ENCODE measurements at places on chromosomes 16 and 17.

DNA sequence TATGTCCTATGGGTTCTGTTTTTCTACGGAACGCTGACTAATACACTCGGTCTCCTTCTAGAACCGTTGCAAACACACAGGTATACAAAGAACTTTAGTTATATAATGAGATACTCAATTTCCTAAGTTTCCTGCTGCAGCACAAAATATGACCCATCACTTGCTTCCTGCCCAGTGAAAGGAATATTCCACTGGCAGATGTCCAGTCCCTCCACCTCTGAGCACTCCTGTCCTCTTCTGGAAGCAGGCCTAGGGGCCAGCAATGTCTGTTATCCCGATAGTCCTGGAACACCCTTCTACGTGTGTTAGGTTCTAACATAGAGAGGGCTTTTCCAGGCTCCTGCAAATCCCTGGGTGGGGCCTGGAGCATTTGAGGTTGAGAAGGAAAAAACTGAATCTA, 32.7 kb downstream of the ADAMTS18 start:
- DNase-seq, result no peak

GRCh38 chr17:61299517-61300513, 99.8 kb upstream of the TBX2 start:
- DNase-seq, result no peak

DNA sequence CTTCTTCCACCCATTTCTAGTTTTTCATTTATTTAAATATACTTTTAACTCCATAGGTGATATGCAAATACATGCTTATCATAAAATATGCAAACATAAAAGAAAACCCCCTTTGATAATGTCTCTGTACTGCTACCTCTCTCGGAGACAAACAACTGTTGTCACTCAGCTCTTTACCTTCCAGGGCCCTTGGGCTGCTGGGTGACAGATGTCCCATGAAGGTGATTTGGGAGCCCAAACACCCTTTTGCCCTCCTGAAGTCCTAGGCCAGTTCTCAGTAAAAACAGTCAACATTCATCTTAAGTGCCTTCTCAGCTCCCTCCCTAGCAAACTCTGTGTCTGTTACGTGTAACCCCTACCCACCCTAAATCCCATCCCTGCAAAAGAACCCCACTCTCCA, 37.5 kb downstream of the CHD9 start:
- no peak for DNase-seq

DNA sequence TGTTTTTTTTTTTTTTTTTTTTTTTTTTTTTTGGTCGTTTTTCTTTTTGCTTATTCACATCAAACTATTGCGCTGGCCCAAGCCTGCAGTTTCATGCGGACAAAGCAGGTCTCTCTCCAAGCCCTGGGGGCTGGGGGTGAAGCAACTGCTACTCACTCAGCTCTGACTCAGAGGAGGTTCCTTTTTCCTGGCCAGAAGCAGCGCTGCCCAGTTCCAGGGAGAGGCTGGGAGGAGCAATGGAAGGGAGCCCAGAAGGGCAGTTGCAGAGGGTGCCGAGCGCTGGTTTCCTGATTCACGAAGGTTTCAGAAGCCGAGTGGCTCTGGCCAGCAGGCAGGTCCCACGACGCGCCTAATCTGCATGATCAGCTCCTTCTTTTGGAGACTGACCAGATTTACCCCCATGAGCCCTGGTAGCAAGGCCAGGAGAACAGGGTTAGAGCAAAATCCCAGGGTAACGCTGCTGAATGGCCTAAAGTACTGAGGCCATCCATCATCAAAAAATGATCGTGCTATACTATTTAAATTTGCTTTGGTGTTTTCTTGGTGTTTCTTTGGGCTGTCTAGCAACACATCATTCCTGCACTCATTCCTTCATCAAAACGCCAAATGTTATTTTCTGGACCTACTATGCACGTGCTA, 144.7 kb upstream of the SOX9 start:
- DNase-seq, result no peak

GRCh38 chr17:343875-344752, 8.5 kb downstream of the RPH3AL start:
- no peak for DNase-seq

- DNase-seq, result no peak
These were observed 16.8 kb downstream of the NQO1 start for GRCh38 chr16:69709456-69710084.

DNA sequence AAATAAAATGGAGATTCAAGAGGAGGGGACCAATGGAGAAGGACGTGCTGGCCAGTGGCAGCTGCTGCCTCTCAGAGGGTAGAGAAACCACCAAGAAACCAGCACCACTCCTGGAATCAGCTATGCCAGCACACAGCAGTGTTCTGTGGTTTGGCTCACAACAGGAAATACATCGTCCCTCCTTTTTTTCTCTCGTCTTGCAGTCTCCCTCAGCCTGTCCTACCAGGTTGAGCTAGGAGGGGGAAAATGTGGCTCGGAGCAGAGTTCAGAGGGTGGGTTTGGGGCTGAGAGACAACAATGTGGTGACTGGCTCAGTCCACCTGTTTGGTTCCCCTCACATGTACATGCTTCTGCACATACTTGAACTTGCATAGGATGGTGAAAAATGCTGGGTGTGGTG, 19.9 kb upstream of the SLC16A5 start:
- DNase-seq, result no peak

Measured in NCI-H2081 treated with DMSO at 0.1 percent for 48 hours (cell line).